ENCODE measurements at places on chromosomes 16 and 17.

- DNase-seq = peak; percentile 35
Observed at GRCh38 chr17:63665527-63666214, 34.3 kb downstream of the LIMD2 start.

DNA sequence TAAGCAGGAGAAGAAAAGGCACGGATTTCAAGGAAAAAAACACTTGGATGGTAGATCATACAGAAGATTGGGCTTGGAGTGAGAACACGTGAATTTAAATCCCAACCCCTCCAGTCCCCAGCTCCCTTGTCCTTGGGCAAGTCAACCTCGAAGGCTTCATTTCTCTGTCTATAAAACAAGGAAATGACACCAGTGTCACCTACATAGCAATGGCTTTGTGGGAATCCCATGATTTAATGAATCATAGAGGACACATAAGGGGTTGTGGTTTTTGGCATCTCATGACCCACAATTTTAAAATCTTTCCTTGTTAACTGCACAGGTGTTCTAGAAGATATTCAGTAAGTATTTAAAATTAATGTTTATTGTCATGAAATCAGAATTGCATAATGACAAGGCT, 8.2 kb upstream of the CCL2 start:
- DNase-seq = no peak

DNA sequence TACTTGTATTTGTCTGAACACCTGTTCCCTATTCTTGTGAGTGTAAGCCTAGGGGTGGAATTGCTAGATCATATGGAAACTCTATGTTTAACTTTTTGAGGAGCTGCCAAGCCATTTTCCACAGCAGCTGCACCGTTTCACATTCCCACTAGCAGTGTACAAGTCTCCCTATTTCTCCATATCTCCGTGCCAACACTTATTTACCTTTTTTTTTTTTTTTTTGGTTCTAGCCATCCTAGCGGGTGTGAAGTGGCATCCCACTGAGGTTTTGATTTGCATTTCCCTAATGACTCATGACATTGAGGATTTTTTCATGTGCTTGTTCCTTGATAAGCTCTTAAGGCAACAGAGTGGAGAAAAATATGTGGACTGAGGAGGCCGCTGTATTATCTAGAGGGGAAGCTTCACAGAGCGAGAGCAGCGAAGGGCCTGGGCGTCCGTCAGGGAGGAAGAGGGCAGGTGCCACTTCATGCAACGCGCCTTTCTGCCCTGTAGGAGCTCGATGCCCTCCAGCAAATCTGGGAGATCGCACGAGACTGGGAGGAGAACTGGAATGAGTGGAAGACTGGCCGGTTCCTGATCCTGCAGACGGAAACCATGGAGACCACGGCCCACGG, 50.0 kb downstream of the DNAH2 start:
- DNase-seq = no peak

GRCh38 chr16:27790546-27791403, 240.8 kb downstream of the KATNIP start:
- DNase-seq = no peak

GRCh38 chr17:60141111-60142018, 8.4 kb upstream of the CA4 start:
- DNase-seq = peak; percentile 32

DNA sequence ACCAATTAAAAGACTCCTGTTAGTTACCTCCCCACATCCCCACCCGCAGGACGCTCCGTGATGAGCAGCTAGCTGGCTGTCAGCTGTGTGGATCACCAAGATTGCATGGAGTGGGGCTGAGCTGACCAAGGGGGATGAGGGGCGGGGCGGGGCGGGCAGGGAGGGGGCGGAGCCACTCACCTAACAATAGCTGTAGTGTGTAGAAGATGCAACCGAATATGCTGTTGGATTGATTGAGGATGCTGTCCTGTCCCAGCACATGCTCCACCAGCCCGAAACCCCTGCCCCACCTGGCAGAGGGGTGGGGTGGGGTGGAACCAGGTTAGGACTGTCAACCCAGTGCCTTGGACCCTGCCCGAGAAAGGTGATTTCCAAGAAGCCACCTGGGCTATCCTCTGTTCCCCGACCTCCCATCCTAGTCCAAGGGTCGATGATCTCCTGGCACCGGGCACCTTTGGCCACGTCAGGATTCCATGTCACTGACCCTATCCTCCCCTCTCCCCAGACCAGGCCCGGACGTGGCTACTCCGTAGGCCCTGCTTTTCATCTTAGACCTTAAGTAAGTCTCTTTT, 1.4 kb downstream of the VKORC1 start:
- DNase-seq = no peak

DNA sequence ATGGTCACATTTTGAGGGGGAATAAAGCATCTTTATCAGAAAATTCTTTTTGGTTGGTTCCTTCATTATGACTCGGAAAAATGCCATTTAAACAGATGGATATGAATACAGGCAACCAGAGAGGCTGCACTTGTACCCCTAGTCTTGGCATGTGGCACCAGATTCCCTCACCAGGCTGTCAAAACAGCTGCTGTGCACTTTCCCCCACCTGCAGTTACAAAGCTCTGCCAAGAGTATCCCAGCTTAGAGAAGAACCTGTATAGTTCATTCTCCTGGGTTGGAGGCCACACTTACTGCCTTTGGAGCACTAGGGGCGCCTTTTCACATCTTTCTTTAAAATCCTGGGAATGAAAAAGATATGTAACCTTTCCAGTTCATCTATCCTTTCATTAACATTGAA, 190.3 kb downstream of the KIF2B start:
- DNase-seq = no peak

- DNase-seq = peak; percentile 22
Observed at GRCh38 chr16:70152578-70153302, 20.8 kb upstream of the CLEC18C start.

DNA sequence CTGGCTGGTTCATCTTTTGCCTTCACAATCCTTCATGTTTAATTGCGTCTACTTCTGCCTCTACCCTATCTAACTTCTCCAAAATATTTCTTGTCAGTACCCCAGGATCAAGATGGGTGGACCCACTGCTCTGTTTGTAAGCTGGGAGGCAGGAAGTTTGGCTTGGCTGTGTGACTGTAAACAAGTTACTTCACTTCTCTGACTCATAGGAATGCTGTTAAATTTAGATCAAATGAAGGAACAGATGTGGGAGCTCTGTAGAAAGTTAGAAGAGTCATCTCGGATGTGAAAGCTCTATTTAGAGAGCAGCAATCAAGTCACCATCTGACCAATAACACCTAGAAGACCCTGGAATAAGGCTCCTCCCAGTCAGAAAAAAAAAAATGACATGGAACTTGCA, 55.2 kb upstream of the MRTFB start:
- DNase-seq = peak; percentile 49
